ENCODE measurements at places on chromosomes 12 and 14.

DNA sequence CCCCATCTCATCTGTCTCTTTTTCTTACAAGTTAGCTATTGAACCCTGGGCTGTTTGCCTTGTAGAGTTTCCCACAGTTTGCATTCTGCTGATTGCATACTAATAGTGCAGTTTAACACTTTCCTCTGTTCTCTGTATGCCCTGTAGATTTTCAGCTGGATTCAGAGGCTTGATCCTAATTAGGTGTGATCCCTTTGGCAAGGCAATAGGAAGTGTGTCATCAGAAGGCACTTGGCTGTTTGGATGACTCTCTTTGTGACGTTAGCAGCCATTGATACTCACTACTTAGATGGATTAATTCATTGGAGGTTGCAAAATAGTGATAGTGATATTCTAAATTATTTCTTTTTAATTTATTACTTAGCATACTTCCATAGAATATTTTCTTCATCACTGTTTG lies 33.6 kb downstream of the FUT8 start:
- DNase-seq = no peak

DNA sequence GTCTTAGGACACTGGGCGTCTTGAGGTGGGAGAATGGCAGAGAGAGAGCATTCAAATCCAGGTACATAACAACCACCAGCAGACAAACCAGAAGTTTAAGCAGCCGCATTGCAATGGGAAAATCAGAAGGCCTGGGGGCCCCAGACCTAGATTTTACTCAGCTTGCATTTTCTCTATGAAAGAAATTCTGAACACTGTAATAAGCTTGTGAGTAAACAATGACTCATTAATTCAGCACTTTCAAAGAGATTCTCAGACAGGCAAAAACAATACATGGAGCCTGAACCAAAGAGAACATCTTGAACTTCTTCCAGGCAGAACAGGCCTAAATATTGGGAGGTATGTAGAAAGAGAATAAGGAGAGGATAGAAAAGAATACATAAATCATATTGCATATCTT lies 69.8 kb upstream of the IFNG-AS1 start:
- DNase-seq = no peak

DNA sequence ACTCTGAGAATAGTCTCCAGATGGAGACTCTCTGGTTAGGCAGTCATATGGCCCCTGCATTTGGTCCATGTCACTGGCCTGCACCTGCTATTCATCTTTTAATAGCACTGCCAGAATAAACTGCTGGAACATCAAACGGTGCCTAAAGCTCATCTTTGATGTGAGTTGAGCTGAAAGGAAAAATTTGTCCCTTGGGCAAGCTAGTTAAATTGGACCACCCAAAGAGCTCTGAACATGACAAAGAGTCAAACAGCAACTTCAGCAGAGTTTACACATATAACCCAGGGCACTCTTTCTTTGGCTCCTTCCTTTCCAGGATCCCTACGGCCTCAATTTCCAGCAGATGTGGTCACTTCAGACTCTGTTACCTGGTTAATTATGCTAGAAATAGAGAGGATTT lies 269.9 kb downstream of the RPL10L start:
- no peak for DNase-seq

- DNase-seq = no peak
Observed at GRCh38 chr12:121720762-121721161, 8.2 kb downstream of the TMEM120B start.

DNA sequence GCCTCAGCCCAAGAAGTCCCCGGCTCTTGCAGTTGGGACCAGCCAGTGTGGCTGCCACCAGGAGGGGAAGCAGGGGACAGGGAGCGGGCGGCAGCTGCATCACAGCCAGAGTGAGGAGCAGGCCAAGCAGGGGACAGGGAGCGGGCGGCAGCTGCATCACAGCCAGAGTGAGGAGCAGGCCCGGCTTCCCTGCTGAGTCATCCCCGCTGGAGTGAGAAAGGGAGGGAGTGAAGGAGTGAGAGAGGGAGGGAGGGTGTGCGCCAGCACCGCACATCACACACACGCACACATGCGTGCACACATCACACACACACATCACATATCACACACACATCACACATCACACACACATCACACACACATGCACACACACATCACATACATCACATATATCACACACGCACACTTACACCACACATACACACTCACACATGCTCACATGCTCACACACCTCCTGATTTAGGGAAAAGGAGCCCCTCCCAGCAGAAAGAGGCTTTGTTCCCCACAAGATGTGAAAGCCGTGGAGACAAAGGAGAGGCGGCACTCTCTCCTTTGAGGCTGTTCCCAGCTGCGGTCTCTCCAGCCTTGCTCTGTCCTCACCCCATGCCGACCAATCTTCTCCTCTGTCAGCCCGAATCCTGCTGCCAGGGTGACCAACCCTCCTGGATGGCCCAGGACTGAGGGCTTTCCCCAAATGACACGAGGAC lies 16.7 kb upstream of the ZDHHC22 start:
- DNase-seq = no peak

DNA sequence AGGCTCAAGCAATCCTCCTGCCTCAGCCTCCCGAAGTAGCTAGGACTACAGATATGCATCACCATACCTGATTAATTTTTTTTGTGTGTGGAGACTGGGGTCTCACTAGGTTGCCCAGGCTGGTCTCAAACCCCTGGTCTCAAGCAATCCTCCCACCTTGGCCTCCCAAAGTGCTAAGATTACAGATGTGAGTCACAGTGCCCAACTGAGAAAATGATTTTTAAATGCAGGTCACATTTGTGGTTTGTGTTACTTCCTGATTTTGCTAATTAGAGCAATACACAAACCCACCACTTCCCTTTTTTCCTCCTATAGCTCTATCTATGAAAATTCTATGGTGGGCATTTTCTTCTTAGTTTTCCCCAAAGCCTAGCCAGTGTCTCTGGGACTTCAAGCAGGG lies 45.5 kb upstream of the TMEM263 start:
- DNase-seq = no peak

DNA sequence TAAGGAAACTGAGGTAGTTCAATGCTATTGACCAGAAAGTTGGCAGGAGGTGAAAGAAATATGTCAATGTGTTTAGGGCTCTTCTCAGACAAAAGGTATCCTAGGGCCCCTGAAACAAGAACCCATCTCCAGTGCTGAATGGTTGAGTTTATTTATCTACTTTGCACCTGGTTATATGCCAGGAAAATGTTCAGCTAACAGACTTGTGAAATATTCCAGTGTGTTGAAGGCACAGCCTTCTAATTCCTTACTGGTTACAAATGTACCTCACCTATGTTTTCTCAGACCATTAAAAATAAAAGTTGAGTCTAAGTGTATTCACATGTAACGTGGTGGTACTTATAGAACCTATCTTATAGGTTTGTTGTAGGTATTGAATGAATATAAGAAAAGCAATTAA lies 511.7 kb upstream of the SEL1L start:
- DNase-seq = no peak

DNA sequence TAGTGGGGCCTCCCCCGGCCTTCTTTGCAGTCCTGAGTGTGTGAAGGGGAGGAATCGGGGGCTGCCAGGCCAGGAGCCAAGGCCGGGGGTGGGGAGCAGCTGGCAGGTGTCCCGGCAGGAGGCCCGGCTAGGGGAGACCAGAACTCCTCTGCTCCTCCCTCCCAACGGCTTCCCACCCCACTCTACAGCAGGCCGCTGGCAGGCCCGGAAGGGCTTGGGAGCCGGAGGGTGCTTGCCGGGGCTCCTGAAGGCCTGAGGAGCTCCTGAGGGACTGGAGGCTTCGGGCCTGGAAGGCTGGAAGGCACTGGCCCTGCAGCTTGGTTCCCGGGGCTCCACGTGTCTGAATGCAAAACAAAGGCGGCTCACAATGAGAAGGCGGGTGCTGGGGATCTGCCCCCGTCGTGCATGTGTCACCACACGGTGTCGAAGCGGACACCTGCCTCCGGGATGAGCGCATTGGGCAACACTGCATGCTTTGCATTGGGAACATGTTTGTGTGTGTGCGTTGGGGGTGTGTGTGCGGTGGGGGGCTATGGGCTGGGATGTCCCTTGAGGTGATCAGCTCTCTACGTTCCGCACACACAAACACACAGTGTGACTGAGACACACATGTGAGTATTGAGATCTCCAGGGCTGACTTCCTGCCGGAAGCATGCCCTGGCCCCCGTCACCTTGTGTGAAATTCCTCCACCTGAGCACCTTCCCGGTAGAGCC lies 30.9 kb upstream of the ANKRD9 start:
- no peak for DNase-seq

- no peak for DNase-seq
Observed at GRCh38 chr14:76607510-76607909, 153.8 kb upstream of the VASH1 start.

DNA sequence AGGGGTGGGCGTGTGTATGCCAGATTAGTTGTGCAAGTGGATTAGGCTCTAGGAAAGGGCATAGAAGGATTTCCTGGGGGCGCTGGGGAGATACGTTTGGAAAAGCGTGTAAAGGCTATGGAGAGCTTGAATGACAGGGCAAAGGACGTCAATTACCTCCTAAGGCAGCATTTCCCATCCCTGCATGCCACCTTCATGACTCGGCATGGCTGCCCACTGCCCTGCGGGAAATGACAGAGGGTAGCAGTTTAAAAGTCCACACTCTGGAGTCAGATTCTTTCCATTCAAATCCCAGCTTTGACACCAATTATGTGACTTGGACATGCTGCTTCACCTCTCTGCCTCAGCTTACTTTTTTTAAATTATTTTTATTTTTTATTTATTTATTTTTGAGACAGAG lies 14.8 kb upstream of the TMEM229B start:
- no peak for DNase-seq

DNA sequence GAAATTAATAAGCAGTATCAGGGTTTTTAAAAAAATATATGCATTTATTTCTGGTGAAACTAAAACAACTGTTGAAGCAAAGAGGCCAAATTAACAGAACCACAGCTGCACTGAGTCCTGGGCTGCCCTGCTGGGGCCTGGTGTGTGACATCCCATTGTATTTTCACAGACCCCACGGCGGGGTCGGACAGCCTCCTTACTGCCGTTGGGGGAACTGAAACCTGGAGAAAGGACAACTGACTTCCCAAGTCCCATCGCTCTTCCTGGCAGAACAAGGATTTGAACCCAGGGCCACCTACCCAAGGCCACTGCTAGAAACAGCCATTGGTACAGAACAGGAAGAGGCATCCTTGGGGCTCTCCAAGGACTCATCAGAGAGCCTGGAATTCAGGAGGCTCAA lies 114.8 kb upstream of the SFSWAP start:
- no peak for DNase-seq

GRCh38 chr12:56080556-56081138 lies 682 bp downstream of the ERBB3 start:
- DNase-seq = no peak

DNA sequence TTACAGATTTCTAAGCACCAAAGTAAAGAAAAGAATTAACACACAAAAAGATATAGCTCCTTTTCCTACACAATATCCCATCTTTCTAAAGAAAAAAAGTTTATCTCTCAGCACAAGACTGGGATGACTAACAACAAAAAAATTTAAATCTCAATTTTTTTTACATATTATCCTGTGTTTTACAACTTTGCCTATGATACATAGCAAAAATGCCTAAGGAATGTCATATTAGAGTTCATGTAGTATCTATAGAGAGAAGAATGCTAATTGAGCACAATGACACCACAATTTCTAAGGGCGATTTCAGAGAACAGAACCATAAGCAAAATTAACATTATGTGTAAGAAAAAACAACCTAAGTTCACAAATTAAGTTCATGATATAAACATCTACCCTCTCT lies 16.3 kb downstream of the C2CD5 start:
- DNase-seq = no peak

GRCh38 chr12:89126712-89127111 lies 225.6 kb downstream of the DUSP6 start:
- DNase-seq = no peak

DNA sequence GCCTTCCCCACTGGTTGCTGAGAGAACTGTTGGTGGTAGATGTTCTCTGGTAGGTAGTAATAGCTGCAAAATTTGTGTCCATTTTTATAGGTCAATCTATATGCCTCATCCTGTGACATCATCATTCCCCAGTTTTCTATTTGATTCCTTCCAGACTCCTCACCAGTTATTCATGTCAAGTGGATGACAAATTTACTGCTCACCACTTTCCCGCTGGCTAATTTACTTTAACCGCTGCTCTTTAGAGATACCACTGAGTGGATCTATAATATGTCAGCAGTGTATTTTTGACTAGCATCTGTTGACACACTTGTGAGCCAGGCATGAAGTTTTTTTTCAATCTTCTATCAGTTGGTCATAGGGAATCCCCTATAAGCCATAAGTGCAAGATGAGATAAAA lies 24.6 kb downstream of the GPR65 start:
- no peak for DNase-seq

GRCh38 chr12:113310489-113310888 lies 24.4 kb downstream of the SLC8B1 start:
- no peak for DNase-seq

GRCh38 chr14:77485256-77485655 lies 13.4 kb downstream of the ISM2 start:
- no peak for DNase-seq

GRCh38 chr12:124328116-124328515 lies 33.2 kb downstream of the RFLNA start:
- no peak for DNase-seq

DNA sequence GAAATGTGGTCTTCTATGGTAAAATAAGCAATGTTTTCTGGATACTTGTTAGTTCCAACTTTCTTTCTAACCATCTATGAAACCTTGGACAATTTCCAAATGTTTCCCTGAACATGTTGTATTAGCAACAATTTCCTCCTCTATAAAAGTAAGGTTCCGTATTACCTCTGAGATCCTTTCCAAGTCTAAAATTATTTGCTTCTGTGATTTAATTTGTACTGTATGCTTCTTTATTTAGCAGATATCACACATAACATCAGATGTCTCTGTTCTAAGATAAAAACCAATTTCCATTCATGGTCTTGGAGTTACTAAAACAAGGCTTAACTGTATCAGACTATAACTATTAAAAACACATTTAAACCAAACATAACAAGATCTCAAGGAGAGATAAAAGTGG lies 177.2 kb downstream of the FOXA1 start:
- no peak for DNase-seq

DNA sequence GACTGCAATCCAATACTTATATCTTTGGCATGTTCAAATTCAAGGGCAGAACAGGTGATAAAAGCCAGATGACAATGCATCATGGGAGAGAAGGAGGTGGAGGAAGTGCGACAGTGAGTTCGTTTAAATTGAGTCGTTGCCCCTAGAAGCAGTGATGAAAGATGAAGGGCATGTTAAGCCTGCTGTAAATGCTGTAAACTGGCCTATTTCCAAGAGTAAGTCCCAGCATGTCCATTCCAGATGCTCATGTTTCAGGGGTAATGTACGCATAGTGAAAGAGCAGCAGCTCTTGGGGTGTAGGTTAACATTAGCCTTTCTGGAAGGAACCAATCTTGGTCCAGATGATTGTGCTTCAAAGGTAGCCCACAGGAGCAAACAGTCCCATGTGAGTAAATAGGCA lies 97.1 kb downstream of the C2CD5 start:
- no peak for DNase-seq

GRCh38 chr12:30977124-30977523 lies 50.6 kb downstream of the TSPAN11 start:
- DNase-seq = no peak

DNA sequence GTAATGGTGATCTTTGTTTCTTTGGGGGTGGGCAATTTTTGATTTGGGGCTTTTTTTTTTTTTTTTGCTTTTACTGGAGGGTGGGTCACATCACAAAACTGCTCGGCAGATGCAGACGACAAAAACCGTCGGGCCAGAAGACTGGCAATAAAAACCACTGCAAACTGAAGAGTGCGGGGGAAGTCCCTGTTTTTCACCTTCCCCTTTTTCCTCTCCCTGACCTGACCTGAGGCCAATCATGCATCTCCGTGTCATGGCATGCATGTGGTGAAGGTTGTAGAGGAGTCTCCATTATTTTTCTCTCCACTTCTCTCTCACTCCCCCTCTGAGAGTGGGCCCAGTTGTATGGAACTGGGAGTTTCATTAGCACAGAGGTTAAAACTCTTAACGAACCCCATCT lies 57.5 kb downstream of the AP5M1 start:
- DNase-seq = no peak

All from stimulated activated CD8-positive, alpha-beta memory T cell treated with anti-CD3 and anti-CD28 coated beads, Interleukin-2, amount 100 ng/mL, for 1 hour (primary cell).